ENCODE measurements at places on chromosomes 4 and X. TPM values are rescaled to one million over a fixed set of nuclear protein-coding genes. Genes with fewer than 3 reads are reported as not detected.

Gene MAGEA8
- not detected for total RNA-seq

Gene CABS1
- total RNA-seq: not detected

Gene USP11
- total RNA-seq: 142 TPM

Gene H2BW2
- not detected for total RNA-seq

Gene ADGRG2
- 12.8 TPM for total RNA-seq

Gene MND1
- total RNA-seq: 4.0 TPM

All from camera-type eye (tissue), 1 donor.